ENCODE measurements at places on chromosomes 2 and 18.
A peak's percentile ranks its signal among the peaks of the same experiment; 100 is the strongest.

- no peak for DNase-seq
Observed at GRCh38 chr2:64196963-64197362, 52.7 kb upstream of the PELI1 start.

DNA sequence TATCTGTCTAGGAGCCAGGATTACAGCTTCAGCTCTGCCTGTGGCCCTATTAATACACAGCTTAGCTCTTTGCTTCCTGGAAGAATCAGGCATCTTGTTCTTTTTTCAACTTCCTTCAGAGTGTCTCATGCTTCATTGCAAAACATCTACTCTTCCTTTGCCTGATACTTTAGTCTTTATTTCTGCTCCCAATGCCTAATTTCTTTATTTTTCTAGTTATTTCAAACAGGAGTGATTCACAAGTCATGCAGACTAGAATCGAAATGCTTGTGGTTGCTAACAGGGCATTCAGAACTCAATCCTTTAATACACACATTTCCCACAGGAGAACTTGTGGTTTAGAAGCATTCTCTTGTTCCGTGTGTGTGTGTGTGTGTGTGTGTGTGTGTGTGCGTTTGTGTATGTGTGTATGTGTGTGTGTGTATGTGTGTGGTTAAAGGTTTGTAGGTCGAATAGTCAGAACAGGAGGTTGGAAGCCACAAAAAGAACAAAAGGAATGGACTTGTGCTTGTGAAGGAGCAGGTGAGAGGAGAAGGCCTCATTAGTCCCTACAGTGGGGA, 28.3 kb upstream of the INSIG2 start:
- DNase-seq, result no peak

GRCh38 chr2:189467160-189467559, 25.9 kb downstream of the WDR75 start:
- no peak for DNase-seq

GRCh38 chr2:70978341-70979179, at the start of gene ANKRD53:
Gene ANKRD53, plus strand, starts transcription at chr2:70978630. Its CDS starts 16 bp downstream, at chr2:70978646.
- peak; percentile 58 for DNase-seq

GRCh38 chr2:133967326-133967725, 286.5 kb upstream of the MGAT5 start:
- DNase-seq, result peak; percentile 81

- no peak for DNase-seq
Observed at GRCh38 chr18:79681484-79682387, 2.1 kb downstream of the CTDP1 start.

- peak; percentile 29 for DNase-seq
Observed at GRCh38 chr2:71856773-71857525, 290.7 kb downstream of the CYP26B1 start.

DNA sequence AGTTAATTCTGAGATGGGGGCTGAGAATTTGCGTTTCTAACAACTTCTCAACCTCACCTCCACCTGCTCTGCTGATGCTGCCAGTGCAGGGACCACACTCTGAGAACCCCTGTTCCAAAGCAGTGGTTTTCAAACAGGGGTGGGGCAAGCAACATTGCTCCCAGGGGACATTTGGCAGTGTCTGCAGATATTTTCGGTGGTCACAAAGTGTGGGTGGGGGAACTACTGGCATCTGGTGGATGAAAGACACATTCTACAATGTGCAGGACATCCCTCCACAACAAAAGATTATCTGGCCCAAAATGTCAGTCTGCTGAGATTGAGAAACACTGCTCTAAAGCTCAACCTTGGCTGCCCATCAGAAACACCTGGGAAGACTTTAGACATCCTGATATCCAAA, 188.7 kb upstream of the SATB2 start:
- no peak for DNase-seq

DNA sequence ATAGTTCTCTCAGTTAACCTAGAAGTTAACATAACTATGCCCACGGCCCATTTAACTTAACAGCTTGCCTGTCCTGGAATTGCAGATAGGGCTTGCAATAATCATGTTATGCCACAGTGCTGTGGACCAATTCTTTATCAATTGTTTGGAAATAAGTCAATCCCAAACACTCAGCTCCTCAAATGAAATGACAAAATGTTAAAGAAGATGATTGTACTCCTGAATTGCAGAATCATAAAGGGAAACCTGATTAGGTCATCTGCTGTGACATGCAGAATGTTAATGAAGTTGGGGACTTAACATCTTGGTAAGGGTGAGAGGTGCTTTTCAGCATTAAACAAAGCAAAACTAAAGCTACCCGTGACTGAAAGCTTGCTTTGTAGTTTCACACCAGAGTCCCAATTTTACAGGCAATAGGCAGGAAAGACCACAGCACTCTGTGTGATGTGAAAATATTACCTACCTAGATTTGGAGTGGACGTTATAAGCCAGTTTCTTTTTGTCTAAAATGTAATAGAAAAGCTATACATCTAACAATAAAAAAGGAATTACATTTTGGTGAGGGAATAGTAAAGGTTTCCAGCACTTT, 364.0 kb downstream of the GPD2 start:
- DNase-seq, result peak; percentile 83

- peak; percentile 55 for DNase-seq
Observed at GRCh38 chr18:49510393-49511115, 23.5 kb upstream of the C18orf32 start.

DNA sequence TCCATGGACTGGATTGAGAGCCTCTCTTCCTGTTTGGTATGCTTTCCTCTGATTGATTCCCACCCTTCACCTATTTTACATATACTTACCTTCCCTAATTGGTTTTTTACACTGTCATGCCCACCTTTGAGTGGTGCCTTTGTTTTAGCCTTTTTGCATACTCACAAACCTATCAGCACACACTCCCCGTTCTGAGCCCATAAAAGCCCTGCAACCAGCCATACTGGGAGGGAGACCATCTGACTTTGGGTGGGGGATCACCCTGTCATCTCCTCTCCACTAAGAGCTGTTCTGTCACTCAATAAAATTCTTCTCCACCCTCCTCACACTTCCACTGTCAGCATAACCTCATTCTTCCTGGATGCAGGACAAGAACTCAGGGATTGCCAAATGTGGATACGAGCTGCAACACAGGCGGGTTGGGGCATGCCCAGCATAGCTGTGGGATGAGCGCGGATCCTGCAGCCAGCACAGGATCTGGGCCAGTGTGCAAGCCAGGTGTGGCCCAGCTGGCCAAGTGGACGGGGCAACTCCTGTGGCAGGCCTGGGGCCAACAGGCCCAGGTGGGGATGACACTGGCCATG, 9.4 kb upstream of the MOB1A start:
- peak; percentile 79 for DNase-seq

DNA sequence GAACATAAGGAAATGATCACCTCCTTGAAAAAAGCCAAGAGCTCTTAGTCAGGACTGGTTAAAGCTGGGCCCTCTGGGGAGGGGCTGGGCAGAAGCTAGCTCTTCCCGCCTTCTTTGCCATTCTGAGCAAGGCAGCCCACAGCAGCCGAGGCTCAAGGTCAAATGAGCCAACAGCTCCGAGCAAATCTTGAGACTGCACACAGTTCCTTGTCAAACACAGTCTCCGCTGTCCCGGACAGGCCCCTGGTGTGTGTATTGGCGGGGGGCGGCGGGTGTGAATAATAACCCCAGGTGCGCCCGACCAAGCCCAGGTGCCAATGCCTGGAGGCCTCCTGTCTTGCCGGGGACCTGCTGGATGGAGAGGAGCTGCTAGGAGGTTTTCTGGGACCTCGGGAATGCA, 46.4 kb upstream of the ACAA2 start:
- DNase-seq, result no peak

DNA sequence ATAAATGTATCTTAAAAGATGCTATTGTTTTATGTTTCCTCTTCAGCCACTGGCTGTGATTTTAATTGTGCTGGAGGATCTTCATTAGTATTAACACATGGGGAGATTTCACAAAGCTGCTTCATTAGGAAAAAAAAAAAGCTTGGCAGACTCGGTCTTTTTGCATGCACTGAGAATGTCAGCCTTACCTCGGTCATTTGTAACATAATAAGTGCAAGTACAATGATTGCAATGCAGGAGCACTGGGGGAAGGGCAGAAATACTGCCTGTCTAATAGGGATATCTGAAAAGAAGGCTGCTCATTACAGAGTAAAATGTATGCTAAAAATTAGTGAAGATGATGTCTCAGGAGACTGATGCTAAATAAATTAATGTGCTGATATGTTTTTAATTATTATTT, 1.3 kb upstream of the BAZ2B start:
- DNase-seq, result no peak

GRCh38 chr2:77325395-77325794, 196.8 kb downstream of the LRRTM4 start:
- DNase-seq, result no peak

GRCh38 chr2:214899751-214900150, 90.3 kb upstream of the BARD1 start:
- DNase-seq, result no peak

DNA sequence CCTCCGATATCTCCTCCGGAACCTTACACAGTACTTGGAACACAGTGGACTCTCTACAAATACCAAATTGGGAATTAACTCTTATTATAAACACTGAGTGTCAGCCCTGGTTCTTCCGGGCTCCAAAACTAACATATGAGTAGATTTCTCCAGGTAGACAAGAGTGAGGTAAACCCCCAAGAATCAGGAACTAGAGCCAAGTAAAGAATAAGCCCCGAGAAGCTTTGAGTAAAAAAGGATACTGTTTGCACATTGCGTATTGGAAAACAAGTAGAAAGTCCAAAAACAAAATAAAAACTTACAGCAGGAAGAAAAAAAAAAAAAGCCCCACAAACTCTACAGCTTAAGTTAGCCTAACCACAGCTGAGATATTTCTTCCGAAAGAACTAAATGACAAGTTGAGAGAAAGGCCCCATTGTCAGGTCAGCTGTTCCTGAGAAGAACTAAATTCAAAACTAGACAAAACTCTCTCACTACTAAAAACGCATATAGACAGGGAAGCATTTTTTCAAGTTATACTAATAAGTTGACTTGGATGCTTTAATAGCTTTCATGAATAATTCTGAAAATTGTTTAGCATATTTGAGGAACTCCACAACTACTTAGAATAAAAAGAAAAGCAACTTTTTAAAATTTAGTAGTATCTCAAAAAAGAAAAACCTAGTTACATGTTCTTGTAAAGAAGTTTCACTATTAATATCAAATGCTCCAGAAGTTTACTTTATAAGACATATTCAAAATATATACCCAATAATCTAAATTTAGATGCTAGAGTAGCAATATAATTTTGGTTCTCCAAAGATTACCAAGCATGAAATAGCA, 4.3 kb upstream of the HAAO start:
- DNase-seq, result no peak

DNA sequence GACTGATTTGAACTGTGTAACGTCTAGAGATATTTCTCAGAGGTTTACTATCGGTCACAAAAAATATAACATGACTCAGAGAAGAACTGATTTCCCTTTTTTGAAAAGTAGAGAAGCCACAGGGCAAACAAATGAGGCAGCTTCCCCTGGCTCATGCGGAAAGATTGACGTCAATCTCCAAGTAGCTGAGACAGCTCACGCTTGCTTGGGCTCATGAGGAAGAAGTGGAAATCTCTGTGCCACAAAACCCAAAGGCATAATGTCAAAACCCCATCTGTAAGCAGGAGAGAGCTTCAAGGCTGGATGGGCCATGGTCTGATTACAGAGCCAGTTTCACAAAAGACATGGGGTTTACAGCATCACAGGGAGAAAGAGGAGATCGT, 188.1 kb downstream of the ARL4C start:
- no peak for DNase-seq

GRCh38 chr18:48597110-48597509, 58.3 kb downstream of the CTIF start:
- no peak for DNase-seq

GRCh38 chr2:23465936-23466335, 81.0 kb downstream of the KLHL29 start:
- DNase-seq, result no peak

DNA sequence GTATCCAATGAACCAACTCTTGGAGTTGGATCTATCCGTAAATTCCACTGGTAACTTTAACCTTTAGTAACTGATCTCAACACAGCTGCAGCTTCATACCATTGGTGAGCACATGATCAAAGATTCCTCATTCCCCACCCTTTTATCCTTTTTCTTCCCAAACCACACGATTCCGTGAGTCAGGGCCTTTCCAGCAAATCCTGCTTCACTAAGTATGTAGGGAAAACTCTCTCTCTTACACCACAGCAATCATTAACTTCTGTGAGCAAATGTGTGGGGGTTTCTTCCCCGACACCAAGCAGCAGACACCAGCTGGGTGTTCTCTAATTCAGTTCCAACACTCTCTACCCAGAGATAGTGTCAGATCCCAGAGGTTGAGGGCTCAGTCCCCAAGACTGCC, 23.5 kb downstream of the ELP2 start:
- no peak for DNase-seq

- DNase-seq, result no peak
Observed at GRCh38 chr2:216773072-216773471, 77.7 kb upstream of the IGFBP5 start.

GRCh38 chr18:48517048-48517447, 21.8 kb upstream of the CTIF start:
- no peak for DNase-seq

- no peak for DNase-seq
Observed at GRCh38 chr18:62023536-62023935, 130.7 kb upstream of the RNF152 start.

GRCh38 chr2:24083567-24084385, 858 bp downstream of the TP53I3 start:
- peak; percentile 95 for DNase-seq

DNA sequence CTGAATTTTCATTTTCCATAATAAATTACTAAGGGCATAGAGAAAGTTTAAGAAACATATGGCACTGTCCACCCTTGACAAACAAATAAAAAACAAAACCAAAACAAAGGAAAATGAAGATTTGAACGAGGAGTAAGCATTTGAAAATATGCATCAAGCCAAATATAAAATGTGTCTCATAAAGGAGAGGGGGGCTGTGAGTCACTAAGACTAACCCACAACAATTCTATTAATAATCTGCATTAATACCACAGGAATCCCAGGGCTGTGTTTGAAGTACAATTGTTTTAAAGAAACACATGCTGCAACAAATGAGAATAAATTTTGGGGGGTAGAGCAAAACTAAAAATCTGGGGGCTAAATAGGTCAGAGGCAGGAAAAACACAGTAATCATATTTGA, 53.8 kb upstream of the STK17B start:
- no peak for DNase-seq

DNA sequence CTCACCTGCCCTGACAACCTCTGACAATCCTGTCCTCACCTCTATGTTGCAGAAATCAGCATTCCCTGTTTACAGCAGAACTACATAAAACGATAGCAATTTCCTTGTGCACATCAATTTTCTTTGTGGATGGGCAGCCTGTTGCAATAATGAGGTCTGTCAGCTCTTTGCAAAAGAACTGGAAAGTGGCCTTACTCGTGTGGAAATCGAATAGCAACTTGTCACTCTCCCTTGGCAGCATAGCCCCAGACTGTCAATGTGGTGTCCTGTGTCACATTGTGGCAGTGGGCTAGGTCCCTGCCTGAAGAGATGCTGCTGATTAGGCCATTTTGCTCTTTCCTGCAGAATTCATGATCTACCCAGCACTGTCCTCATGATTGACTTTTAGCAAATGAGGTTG, 531.9 kb downstream of the CCDC85A start:
- DNase-seq, result peak; percentile 2

- no peak for DNase-seq
Observed at GRCh38 chr2:189425676-189426075, 15.6 kb upstream of the WDR75 start.
